ENCODE measurements at places on chromosomes 16 and 17.
A peak's percentile ranks its signal among the peaks of the same experiment; 100 is the strongest.

DNA sequence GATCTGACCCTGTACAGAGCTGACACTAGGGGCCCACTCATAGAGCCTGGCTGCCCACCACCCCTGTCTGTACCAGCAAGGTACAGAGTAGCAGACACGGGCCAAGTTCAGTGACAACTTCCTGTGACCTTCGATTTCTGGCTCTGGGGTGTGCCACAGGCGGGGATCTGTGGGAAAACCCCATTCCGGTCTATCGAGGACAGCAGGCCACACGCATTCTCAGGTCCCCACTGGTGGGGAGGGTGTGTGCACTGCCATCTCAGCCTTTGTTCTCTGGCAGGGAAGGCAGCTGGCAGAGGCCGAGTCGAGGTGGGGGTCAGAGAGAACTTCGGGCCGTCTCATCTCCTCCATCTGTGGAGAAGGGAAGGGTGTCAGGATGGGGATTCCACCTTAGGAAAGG lies 10.0 kb downstream of the NLE1 start:
- DNase-seq = no peak

DNA sequence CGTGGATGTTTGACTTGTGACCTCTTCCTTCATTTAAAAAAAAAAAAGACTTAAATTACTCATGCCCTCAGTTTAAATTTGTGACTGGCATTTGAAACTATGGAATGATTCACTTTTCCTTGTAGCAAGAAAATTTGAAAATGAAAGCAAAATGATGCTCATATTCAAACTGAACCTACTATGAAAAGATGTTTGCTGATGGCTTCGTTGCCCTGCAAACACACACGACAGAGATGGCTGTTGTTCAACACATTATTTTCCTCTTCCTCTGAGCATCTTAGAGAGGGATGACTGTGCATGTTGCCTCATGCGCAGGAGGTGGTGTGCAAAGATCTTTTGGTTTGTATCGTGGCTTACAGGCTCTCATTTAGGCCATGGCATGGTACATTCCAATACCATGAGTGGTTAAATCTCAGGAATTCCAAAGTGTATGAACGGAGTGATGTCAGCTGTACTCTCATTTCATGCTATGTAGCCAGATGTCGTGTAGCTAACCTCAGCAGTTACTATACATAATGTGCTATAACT lies 164.5 kb downstream of the PRKCA start:
- DNase-seq = peak; percentile 99

GRCh38 chr17:58387834-58388233 lies 29.5 kb downstream of the RNF43 start:
- no peak for DNase-seq

GRCh38 chr17:19415311-19415710 lies 4.3 kb downstream of the RNF112 start:
- DNase-seq = no peak

DNA sequence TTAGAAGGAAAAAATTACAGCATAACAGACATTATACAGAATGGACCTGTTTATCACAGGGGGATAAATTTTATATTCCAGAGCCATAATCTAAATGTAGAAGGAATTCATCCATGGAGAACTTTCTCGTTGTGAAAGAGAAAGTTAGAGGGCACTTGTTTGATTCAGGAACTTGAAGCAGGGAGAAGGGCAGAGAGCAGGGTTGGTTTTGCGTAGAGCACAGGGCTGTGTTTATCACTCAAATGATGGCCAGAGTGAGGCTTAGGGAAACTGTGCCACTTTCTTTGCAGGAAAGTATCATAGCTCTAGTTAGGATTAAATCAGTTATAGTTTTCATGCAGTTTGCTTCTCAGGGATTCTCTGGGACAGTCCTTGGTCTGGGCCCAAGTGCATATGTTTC lies 29.1 kb upstream of the MED13 start:
- DNase-seq = no peak

GRCh38 chr17:57902117-57902799 lies 52.4 kb upstream of the MRPS23 start:
- no peak for DNase-seq

DNA sequence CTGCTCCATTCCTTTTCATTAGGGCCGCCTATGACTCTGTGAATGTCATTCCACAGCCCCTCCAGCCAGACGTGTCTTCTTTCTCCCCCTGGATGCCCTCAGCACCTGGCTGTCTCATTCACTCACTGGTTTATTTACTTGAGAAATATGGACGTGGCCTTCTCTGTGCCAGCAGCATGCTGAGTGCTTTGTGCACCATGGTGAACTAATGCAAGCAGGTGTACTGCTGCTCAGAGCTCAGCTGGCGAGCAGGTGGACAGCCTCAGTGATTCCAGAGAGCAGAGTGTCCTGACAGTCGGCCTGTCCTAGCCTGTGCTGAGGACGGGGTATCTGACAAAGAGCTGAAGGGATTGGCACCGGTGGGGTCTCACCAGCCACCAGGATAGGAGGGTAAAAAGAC lies 96.7 kb downstream of the GNAO1 start:
- no peak for DNase-seq

- no peak for DNase-seq
Measured at GRCh38 chr16:80710918-80711317, 93.5 kb downstream of the CDYL2 start.

DNA sequence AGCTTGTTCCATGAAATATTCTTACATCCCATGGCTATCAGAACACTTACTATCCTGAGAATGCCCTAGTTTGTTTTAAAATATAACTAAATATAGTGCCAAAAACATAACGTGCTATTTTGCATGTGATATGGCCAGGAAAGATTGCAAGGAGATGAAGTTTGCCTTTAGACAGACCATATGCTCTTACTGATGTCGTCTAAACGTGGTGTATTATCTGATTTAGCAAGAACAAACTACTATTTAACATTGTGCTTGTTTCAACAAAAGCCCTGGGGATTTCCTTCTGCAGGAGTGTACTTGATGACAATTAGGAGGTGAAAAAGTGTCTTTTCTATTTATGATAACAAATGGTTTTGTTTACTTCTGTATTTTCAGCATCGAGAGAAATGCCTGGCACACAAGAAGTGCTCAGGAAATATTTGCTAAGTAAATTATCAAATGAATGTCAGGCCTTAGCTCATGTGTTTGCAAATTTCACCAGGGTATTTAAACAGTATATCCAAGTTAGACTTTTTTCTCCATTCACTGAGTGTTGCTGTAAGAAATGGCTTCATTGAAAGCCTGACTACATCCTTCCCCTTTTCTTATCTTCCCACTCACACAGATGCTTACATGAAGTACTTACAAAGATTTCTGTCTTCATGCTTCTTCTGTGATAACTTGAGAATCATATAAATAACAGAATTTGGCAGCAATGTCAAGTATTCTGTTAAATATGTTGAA lies 1033.6 kb downstream of the CDH8 start:
- DNase-seq = no peak

- DNase-seq = no peak
Measured at GRCh38 chr16:27223226-27223610, 19.9 kb downstream of the KDM8 start.

GRCh38 chr17:4499431-4500190 lies 930 bp downstream of the SPNS2 start:
- no peak for DNase-seq

DNA sequence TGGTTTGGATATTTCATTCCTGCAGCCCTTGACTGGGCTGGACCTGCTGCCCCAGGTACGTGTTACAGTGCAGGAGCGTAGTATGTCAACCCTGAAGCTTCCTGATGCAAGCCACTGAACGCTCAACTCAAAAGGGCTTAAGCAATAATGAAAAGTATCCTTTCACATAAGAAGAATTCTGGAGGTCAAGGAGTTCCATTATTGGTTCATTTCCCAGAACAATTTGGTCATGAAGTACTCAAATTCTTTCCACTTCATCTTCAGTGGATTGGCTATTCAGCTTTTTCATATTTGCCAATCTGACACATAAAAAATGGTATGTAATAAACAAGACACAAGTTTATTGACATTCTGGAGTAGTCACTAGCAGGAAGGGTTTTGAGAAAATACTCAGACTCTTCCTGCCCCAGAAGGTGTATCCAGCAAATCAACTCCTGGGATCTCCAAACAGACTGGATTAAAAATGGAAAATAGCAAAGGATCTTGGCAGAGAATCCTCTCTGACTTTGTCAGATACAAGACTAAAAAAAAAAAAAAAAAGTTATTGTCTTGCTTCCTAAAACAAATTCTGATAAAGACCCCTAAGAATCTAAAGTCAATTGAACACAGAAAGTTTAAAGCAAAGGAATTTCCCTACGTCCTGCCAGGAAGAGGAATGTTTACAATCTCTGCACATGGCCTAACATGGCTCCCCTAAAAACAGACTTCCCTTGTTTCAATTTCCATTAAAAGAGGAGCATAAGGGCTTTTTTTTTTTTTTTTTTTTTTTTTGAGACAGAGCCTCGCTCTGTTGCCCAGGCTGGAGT lies 37.5 kb upstream of the WSB1 start:
- peak; percentile 65 for DNase-seq

DNA sequence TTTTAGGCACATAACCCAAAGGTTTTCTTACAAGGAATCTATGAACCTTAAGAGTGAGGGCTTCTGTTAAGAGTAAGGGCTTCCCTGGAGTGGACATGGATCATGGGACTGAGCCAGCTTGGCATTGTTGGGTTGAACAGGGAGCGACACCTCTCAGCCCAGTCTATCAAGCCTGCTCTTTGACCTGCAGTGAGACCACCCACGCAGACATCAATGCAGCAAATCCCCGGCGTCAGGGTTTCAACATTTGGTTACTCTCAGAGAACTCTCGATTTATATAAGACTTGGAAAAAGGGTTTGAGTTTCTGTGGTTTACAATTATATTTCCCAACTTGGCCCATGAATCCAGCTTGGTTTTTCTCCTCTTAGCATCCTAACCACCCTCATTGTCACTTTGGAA lies 299.9 kb downstream of the WWOX start:
- DNase-seq = no peak

GRCh38 chr17:76359375-76359774 lies 5.7 kb upstream of the PRPSAP1 start:
- no peak for DNase-seq

DNA sequence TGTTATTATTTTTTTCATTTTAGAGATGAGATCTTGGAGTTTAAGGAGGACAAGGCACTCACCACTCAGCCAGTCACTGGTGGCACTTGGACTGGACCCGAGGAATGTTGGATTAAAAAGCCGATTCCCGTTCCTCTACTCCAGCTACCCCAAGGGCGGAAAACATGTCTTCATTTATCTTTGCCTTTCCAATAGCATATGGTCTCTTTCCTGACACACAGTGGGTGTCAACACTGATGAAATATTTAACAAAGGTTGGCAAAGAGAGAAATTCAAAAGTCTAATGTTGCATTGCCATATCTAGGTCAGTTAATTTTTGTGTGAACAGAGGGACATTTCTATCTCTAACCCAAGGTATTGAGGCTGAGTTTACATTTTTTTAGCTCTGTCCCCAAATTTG lies 459.7 kb downstream of the RBFOX1 start:
- DNase-seq = no peak

GRCh38 chr16:5422047-5422446 lies 324.5 kb upstream of the EEF2KMT start:
- DNase-seq = no peak

DNA sequence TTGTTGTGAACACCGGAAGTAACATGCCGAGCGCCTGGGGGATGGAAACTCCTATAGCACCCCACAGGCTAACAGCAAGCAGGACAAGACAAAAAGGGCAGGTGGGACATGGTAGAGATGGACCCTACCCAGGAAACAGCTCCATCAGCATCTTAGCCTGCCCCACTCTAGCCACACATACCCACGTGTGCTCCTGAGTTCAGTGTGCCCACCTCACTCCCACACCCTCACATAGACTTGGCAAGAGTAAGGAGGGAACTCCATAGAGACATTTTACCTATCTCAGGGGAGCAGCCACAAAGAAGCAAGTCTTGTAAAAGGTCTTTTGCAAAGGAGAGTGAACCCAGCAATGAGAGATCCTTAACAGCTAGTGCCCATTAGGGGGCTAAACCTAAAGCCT lies 37.8 kb upstream of the CACNG3 start:
- no peak for DNase-seq

DNA sequence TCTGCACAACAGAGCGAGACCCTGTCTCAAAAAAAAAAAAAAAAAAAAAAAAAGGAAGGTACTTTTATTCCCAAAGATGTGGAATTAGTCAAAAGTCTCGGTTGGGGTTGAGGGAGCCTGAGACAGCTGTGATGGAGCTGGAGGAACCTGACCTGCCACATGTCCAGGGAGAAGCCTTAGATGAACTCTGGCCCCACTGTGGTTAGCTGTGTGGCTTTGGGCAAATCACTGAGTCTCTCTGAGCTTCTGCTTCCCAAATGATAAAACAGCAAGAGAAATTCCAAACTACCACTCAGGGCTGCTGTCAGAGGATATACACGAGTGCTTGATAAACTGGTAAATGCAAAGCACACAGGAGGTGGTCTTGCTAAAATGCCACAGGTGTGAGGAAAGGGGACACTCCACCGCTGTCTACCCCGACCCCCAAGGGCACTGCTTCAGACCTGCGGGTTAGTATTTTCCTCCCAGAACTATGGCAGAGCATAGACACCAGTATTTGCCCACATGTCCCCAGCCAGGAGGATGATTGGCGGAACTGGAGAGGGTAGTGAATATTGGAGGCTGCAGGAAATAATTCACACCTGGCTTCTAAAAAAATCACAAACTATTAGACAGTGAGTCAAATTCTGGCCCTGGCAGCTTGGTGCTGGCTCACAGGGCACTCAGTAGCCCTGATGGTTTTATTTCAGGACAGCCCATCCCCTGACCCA lies 14.7 kb downstream of the DRC3 start:
- DNase-seq = no peak

GRCh38 chr16:24858219-24859041 lies 12.7 kb downstream of the SLC5A11 start:
- peak; percentile 53 for DNase-seq

DNA sequence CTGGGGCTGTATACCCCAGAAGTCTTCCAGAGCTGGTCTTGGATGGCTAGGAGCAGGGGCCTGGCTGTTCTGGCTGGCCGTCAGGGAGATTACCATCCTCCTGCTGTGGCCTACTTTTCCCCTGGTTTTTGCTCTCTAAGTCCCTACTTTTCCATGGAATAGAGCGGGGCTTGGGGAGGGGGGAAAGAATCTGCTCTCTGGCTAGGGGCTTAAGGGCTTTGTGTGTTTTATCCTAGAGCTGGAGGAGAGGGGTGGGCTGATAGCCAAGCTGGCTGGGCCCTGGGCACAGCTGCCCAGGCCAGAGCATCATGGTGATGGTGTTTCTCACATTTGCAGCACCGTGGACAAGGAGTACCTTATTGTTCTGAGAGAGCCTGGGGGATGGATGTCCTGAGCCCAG lies 3.6 kb downstream of the NRN1L start:
- no peak for DNase-seq

DNA sequence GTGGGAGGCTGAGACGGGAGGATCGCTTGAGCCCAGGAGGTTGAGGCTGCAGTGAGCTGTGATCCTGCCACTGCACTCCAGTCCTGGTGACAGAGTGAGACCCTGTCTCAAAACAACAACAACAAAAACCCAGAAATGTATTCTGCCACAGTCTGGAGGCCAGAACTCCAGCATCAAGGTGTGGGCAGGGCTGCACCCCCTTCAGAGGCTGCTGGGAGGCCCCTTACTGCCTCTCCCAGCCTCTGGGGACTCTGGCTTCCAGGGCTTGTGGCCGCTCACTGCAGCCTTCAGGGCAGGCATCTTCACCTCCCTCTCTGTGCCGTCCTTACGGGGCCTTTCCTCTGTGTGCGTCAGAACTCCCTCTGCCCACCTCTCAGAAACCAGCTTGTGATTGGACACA lies 209.4 kb upstream of the GSE1 start:
- DNase-seq = no peak

GRCh38 chr17:10547351-10547750 lies 2.1 kb downstream of the MYH2 start:
- DNase-seq = peak; percentile 4
